ENCODE measurements at places on chromosomes 13 and 19. TPM values are rescaled to one million over a fixed set of nuclear protein-coding genes. Genes with fewer than 3 reads are reported as not detected.

ZNF577 gene
- total RNA-seq: 5.4 TPM

ZNF547 gene
- total RNA-seq: 1.6 TPM

- no peak for DNase-seq
Measured at GRCh38 chr19:7226739-7227138, 67.5 kb downstream of the INSR start.

PRR20D gene
- total RNA-seq: not detected

GRCh38 chr19:27971071-27971470, 1241.9 kb downstream of the UQCRFS1 start:
- DNase-seq: no peak

TNFAIP8L1 gene
- total RNA-seq: 12.5 TPM

DNA sequence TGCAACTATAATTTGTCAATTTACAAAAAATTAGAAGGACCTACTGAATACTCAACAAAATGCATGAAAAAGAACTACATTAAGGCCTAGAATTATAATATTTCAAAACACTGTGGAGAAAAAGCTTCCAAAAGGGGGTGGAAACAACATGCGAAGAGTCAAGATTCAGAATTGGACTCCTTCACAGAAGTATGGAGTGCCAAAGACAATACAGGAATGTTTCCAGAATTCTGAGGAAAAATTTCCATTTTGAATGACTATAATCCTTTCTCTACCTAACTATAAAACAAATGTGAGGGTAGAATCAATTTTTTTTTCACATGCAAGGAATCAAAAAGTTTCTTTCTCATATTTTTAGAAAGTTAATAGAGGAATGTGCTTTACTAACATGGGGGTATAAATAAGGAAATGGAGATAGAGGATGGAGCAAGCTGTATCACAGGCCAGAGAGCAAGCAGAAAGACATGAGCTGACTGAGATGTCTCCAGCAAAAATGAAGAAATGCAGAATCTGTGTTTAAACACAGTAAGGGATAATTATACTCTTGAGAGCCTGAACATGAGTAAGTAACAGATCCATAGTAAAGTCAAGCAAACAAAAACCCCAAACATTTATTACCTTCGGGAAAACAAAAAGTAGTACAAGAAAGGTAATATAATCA, 39.5 kb upstream of the SMAD9 start:
- DNase-seq: no peak

GRCh38 chr13:33684874-33685273, 133.1 kb upstream of the RFC3 start:
- no peak for DNase-seq

DNA sequence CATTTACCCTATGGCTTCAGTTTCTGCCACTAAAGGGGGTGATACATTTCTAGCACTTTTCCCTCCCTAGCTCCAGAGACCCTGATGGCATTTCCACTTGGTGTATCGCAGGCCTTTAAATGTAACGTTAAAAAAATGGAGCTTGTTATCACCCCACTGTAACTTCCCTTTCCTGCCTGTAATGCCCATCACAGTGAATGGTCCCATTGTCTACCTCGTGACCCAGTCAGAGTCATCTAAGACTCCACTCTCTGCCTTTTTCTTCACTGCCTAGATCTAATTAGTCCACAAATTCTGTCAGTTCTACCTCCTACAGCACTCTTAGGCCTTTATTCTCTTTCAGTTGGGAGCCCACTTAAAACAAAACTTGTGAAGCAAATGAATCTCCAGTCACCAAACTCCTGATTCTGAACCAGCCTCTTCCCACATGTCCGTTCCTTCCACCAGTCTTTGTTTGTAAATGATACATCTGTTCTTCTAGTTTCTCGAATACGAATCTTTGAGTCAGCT, 64.8 kb downstream of the NHLRC3 start:
- no peak for DNase-seq

DNA sequence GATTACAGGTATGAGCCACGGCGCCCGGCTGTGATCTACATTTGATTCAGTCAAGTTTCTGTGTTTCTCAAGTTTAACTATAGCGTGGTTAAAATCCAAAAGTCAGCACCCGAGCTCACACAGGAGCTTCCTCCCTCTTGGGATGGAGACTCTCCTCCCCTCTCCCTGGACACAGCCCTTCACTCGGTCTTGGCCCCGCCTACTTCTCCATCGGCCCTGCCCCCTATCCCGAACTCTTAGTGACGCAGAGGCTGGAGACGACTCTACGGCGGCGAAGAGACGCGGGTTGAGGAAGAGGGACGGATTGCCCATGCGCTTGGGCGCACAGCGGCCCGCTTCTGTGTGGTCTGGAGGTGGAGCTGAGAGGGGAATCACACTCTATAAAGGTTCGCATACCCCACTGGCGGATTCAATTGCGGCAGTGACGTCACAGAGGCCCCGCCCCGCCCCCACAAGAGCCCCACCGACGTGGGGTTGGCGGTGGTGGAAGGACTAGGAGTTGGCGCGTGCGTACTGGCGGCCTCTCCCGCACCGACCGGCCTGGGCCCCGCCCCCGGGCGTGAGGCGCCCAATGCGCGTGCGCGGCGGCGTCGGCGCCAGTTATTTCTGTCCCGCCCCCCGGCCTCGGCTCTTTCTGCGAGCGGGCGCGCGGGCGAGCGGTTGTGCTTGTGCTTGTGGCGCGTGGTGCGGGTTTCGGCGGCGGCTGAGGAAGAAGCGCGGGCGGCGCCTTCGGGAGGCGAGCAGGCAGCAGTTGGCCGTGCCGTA, at the start of gene TRIM28:
Gene TRIM28 (plus strand): TSS at position 239 of the 765 bp plus-strand sequence. CDS start 694 bp downstream, outside the sequence.
- DNase-seq: peak; percentile 100

- DNase-seq: no peak
Measured at GRCh38 chr13:110349239-110349638, 42.2 kb downstream of the COL4A2 start.

DNA sequence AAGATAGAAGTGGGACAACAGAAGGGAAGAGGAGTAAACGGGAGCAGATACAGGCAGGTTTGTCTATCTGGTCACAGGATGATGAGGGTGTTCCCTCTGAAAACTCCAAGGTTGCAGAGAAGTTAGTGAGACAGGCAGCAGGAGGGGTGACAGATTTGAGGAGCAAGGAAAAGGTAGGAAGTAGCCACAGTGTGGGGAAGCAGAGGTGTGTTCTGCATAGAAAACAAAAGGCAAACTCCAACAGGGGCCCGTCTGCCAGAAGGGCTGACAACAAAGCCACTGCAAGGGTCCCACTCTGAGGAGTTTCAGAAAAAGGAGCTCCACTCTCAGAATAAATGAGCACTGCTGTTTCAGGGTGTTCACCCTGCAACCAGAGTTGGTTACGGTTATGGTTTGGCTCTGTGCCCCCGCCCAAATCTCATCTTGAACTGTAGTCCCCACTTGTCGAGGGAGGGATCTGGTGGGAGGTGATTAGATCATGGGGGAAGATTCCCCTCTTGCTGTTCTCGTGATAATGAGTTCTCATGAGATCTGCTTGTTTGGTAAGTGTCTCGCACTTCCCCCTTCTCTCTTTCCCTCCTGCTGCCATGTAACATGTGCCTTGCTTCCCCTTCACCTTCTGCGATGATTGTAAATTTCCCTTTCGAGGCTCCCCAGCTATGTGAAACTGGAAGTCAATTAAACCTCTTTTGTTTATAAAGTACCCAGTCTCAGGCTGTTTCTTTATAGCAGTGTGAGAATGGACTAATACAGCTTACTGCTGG, 32.1 kb downstream of the SMAD9 start:
- no peak for DNase-seq

ALDH16A1 gene
- 27.2 TPM for total RNA-seq

GRCh38 chr19:20273376-20273775, 106.4 kb downstream of the ZNF486 start:
- no peak for DNase-seq

HCST gene
- 46.1 TPM for total RNA-seq

GRCh38 chr13:41746259-41746658, 214.7 kb downstream of the VWA8 start:
- no peak for DNase-seq

DNA sequence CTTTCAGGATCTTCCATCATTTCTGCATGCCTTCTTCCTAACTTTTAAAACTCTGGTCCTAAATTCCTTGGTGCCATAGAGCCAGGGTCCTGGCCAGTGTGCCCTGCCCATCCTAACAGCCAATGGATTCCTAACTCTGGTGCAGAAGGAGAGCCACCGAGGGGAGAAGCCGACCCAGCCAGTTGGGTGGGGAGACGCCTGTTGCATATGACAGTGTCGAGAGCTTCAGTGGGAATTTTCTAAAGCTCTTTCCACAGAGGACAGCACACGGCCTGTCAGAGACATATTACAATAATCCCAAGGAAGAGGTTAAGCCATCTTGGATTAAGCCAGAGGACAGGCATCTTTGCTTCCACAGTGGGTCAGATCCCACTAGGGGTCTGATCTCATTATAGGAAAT, 180.4 kb downstream of the ZNF536 start:
- DNase-seq: no peak

TEX29 gene
- 0.51 TPM for total RNA-seq

LGALS14 gene
- not detected for total RNA-seq

GRCh38 chr13:80164462-80164861, 176.5 kb downstream of the SPRY2 start:
- no peak for DNase-seq

- DNase-seq: no peak
Measured at GRCh38 chr19:24099829-24100228, 12.8 kb downstream of the ZNF254 start.

DNA sequence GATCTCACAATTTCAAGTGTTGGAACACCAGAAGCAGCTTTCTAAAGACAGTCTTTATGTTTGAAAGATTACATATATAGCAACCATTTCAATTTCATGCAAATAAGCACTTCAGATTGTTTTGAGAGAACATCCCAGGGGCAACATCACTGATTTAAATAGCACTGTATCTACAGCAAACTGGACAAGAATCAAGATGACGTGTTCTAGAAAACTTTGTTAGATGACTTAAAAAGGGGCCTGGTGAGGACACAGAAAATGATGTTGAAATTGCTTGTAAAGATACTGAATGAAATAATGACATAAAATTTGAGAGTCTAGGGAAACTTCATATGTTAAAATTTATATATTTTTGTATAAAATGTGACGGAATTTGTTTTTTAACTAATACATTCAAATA, 277.1 kb downstream of the KLF12 start:
- DNase-seq: no peak

GRCh38 chr13:51666374-51666773, 82.1 kb downstream of the WDFY2 start:
- DNase-seq: no peak

DNA sequence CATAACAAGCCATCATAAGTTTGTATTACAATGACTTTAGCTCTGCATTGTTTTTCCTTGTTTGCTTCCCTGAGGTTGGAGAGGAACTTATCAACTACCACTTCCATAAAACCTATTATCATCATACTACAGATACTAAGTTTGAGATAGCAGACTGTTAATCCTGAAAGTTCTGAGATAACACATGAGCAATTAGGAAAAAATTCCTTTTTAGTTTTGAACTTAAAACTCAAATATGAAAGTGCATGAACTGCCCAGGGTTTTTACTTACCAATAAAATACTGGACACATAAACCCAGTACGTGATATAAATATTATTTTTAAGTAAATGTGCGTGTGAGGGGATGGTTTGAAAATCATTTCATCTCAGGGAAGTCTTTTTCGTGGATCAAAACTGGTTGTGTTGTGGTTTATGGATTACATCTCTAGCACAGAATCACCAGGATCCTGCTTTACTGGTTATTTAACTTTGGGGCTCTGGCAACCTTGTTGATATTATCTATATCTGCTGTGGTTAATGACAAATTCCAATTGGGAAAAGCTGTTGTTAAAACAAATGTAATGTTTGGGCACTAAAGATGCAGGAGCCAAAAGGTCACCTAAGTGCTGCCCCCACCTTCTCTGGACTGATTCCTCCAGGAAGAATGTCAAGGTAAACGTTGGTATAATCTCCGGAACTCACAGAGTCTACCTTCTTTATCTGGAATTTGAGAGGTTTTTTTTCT, 12.4 kb downstream of the CDX2 start:
- no peak for DNase-seq

NCAN gene
- not detected for total RNA-seq

- no peak for DNase-seq
Measured at GRCh38 chr19:1360818-1361461, 22.8 kb upstream of the NDUFS7 start.

DNA sequence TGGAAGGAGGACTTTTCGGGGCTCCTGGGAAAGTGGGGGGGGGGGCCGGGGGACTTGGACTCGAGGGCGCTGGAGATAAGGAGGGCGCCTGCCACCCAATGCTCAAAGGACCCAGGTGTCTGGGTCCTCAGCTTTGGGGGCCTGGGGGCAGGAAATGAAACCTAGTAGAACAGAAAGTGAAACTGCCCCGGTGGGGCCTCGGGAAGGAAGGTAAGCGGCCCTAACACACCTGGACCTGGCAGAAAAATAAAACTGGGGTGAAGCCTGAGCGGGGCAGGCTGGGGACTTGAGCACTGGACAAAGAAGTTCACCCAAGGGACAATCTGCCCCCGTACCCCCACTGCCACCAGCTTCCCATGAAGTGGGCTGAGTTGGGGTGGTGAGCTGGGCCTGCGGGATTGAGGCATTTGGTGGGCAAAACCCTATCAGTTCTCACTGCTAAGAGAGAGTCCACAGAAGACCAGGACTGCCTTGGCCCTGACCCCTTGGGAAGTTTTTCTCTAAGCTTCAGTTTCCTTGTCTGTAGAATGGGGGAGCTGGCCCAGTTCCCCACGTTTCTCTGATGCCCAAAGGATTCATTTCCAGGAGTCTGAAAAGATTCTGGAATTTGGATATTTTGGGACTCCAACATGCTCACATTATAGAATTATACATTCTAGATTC, 2.3 kb downstream of the PRKD2 start:
- peak; percentile 93 for DNase-seq

DNA sequence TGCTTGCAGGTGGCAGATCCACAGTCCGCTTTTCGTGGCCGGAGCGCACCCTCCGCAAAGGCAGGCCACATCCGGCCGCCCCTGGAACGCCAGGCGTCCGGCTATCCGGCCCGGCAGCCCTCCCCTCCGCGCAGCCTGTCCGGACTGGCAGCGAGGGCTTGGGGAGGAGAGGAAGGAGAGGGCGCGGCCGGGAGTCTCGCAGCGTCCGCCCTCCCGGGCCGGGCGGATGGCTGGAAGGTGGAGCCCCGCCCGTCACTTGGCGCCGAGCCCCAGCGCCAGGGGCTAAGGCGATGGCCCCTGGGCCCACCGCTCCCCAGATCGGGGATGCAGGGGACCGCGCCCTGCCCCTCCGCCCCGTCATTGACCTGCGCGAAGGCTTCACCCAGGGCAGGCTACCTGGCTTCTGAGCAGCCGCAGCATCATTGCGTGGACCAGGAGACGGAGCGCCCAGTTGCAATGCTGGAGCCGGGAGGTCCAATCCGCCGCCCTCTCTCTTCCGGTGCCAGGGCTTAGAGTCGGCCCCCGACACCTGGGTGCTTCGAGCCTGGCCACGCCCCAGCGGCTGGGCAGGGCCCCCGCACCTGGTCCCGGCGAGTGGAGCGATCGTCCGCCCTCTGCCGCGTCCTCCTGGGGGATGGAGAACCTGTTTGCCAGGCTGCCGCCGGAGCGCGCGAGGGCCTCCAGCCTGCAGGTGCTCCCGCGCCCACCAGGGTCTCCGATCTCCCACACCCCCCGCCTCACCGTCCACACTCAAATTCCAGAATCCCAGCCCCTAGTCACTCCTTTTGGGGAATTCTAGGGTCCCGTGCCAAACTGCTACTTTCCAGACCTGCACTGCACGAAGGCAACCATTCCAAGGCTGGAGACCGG, at the start of gene FUT1:
Gene FUT1 (minus strand): TSS at position 146 of the 870 bp plus-strand sequence. CDS start 1,360 bp downstream, outside the sequence.
- DNase-seq: peak; percentile 82

GRCh38 chr19:10091895-10092641, 6.0 kb downstream of the SHFL start:
- peak; percentile 58 for DNase-seq

- DNase-seq: peak; percentile 85
Measured at GRCh38 chr19:11096210-11096841, 7.1 kb downstream of the LDLR start.

TMEM190 gene
- total RNA-seq: not detected

CCL25 gene
- not detected for total RNA-seq

All from activated CD4-positive, alpha-beta T cell treated with anti-CD3 and anti-CD28 coated beads, Interleukin-2, amount 10 ng/mL, durations not matched to agents 24 days and 14 days (primary cell).